Vein endothelial cell (primary cell): ENCODE measurements at places on chromosomes 2 and 18. TPM values are rescaled to one million over a fixed set of nuclear protein-coding genes. Genes with fewer than 3 reads are reported as not detected.

IL1A gene
- total RNA-seq = 0.33 and 0.57 TPM in 2 replicates

CUL3 gene
- 60.4 and 71.9 TPM in 2 replicates for total RNA-seq

DOCK10 gene
- total RNA-seq = 15.7 and 16.0 TPM in 2 replicates

LRATD1 gene
- 6.2 and 8.7 TPM in 2 replicates for total RNA-seq

CPS1 gene
- 4.3 and 4.9 TPM in 2 replicates for total RNA-seq

INPP5D gene
- total RNA-seq = 26.1 and 34.3 TPM in 2 replicates

LYPD6B gene
- 0.10 TPM in 1 of 2 replicates, not detected in the other for total RNA-seq

ITGA4 gene
- 5.4 and 6.2 TPM in 2 replicates for total RNA-seq

TOGARAM2 gene
- 0.10 TPM in 1 of 2 replicates, not detected in the other for total RNA-seq

SLC8A1 gene
- 1.6 and 2.3 TPM in 2 replicates for total RNA-seq

DNAH7 gene
- total RNA-seq = under 0.01 and 0.38 TPM in 2 replicates

CENPA gene
- 5.2 and 6.7 TPM in 2 replicates for total RNA-seq

NGEF gene
- 0.10 TPM in 1 of 2 replicates, not detected in the other for total RNA-seq
